ENCODE measurements at places on chromosomes 12 and 14. TPM values are rescaled to one million over a fixed set of nuclear protein-coding genes. Genes with fewer than 3 reads are reported as not detected.

TMTC2 gene
- 5.9 TPM for total RNA-seq

CCDC38 gene
- 0.07 TPM for total RNA-seq

ITGA7 gene
- 96.2 TPM for total RNA-seq

RNASE3 gene
- total RNA-seq = not detected

SMIM41 gene
- 0.14 TPM for total RNA-seq

ADCY4 gene
- total RNA-seq = 2.4 TPM

USP44 gene
- 120 TPM for total RNA-seq

KCNC2 gene
- total RNA-seq = not detected

DTX1 gene
- total RNA-seq = 6.2 TPM

CLEC7A gene
- 0.92 TPM for total RNA-seq

MYO1H gene
- total RNA-seq = 0.44 TPM

IGF1 gene
- not detected for total RNA-seq

- no peak for DNase-seq
Observed at GRCh38 chr14:96455588-96455987, 46.6 kb upstream of the PAPOLA start.

DNA sequence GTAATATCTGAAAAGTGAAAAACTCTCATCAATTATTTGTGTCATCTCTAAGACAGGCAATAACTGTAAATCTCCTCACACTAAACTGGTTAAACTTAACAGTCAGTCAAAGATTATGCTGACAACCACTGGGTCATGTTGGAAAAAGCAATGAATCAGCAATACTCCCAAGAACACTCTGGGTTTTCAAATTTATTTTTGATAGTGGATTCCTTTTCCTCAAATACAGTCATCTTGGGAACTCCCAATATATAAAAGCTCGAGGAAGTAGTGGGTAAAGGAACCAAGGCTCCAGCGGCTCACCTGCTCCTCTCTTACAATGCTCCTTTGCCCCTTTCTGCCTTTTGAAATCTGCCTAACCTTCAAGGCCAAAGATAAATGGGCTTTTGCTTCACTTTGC, 70.0 kb downstream of the ARMH4 start:
- DNase-seq = no peak

GRCh38 chr14:38731962-38732361, 371.1 kb downstream of the SEC23A start:
- no peak for DNase-seq

- no peak for DNase-seq
Observed at GRCh38 chr12:123895451-123895850, 77.2 kb downstream of the CCDC92 start.

DNA sequence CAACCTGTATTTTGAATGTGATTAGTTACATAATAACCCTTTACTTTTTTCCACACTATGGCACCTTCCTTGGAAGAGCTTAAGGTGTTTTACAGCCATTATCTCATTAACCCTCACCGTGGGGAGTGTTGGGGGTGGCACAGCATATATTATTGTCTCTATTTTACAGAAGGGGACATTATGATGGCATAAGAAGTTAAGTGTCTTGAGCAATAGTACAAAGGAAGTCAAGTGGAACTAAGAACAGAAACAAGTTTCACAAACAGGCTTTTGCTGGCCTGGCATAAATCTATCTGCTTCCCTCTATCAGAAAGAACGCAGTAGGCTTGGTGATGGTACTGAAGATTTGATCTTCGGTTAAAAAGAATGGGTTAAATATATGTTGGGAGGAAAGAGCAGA, 169.7 kb upstream of the OTX2 start:
- DNase-seq = no peak

- peak; percentile 69 for DNase-seq
Observed at GRCh38 chr14:23578560-23579310, at the start of gene JPH4. Gene JPH4 (minus strand): TSS chr14:23578790. CDS start chr14:23577453, 1,337 bp downstream.

- DNase-seq = no peak
Observed at GRCh38 chr14:74580275-74580672, 31.8 kb downstream of the LTBP2 start.

DNA sequence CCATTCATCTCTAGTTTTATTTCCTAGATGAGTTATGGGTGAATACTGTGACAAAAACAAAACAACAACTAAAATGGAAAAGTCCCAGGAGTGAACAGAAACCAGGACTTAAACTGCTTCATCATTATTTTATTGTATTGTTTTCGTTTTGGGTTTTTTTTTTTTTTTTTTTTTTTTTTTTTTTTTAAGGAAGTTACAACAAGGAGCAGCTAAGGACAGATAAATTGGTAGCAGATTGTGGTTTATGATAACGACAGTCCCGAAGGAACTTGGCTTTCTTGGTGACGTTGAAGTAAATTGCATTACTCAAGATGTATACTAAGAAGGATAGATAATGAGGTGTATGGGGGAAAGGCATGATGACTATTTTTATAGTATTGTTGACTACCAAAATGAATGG, 866.3 kb downstream of the NRXN3 start:
- no peak for DNase-seq

- no peak for DNase-seq
Observed at GRCh38 chr12:105922670-105923102, 216.1 kb downstream of the NUAK1 start.

GRCh38 chr12:55929306-55929791, 1.6 kb upstream of the DGKA start:
- no peak for DNase-seq

- no peak for DNase-seq
Observed at GRCh38 chr14:64053694-64054669, 201.2 kb downstream of the SYNE2 start.

DNA sequence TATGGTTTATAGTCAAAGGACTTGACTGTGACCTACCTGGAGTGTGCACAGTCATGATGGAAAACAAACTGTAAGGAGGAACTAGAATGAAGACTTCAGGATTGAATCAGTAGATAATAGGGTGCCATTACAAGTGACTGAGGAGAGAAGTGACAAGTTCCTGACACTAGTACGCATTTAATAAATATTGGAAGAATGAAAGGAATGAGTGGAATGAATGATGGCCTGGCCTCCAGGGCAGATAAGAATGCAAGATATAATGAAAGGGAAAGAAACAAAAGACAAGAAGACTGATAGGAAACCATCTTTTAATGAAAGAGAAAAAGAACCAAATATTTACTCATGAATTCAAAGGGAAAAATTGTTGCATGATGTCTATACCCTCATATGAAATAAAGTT, 44.7 kb upstream of the NEDD1 start:
- no peak for DNase-seq

GRCh38 chr14:104932676-104933631, 8.3 kb downstream of the PLD4 start:
- DNase-seq = peak; percentile 87

- DNase-seq = no peak
Observed at GRCh38 chr12:124309744-124310143, 14.9 kb downstream of the RFLNA start.

- no peak for DNase-seq
Observed at GRCh38 chr14:52551696-52552062, 626 bp downstream of the TXNDC16 start.

- no peak for DNase-seq
Observed at GRCh38 chr12:13383379-13383778, 186.9 kb downstream of the EMP1 start.

GRCh38 chr12:6312529-6313325, 2.2 kb downstream of the PLEKHG6 start:
- peak; percentile 68 for DNase-seq

GRCh38 chr14:95850429-95850828, 26.2 kb upstream of the TUNAR start:
- no peak for DNase-seq

- no peak for DNase-seq
Observed at GRCh38 chr12:57461917-57462250, 2.3 kb downstream of the GLI1 start.

- DNase-seq = no peak
Observed at GRCh38 chr14:62914025-62914424, 131.2 kb downstream of the KCNH5 start.

DNA sequence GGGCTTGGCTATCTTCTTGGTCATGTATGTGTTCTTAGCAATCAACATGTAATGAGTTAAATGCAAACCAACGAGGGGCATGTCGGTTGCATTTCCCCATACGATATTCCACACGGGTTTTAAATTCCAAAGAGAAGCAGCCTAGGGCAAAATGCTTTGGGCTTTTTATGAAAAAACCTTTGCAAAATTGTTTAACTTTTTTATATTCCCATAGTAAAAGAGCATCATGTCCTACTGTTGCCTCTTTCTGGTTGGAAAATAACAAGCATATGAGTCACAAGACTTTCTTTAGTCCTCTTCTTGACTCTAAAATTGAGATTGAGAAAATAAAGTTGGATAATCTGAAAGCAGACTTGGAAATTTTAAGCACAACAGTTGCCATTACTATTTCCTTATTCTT, 3.8 kb upstream of the DIO2 start:
- no peak for DNase-seq

DNA sequence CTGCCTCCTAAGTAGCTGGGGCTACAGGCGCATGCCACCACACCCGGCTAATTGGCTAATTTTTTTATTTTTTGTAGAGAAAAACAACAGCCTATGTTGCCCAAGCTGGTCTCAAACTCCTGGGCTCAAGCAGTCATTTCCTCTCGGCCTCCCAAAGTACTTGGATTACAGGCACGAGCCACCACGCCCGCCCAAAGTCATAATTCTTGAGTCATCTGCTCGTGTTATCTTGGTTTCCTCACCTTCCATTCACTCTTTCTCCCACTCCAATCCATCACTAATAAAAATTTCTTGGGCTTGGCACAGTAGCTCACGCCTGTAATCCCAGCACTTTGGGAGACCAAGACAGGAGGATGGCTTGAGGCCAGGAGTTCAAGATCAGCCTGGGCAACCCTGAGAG, 32.0 kb downstream of the ITGA7 start:
- DNase-seq = no peak

GRCh38 chr14:69190191-69190590, 1.1 kb upstream of the EXD2 start:
- DNase-seq = no peak

DNA sequence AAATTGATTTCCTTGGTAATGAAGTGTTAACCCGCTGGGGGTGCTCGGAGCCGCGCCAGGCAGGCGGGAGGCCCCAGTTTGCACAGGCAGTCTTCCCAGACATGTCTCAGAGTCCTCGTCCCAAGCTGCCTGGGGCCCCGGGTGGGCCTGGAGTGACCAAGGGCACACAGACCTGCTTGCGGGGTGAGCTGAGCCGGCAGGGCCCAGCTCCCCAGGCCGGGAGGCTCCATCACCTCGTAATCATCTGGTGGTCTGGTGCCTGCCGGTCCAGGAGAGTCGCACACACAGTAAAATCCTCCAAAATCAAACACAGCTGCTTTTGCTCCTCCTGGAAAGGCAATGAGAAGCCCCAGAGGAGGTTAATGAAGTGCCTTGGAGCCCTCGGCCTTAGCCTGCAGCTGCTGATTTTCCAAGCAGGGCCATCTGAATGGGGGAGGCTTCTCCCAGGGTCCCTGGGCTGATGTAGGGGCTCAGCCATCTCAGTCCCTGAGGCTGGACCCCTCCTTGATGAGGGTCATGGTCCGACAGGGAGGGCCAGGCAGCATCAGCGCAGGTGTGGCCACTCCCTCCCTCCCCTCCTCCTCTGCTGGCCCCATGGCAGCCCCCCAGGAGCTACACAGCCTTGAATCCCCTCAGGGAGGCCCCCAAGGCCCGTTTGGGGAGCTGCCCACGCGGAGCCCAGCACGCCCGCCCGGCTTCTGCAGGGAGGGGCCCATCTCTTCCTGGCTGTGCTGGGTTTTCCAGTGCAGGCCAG, 39.4 kb upstream of the FBRSL1 start:
- no peak for DNase-seq

GRCh38 chr12:70353780-70354660, 12.1 kb upstream of the KCNMB4 start:
- DNase-seq = no peak

DNA sequence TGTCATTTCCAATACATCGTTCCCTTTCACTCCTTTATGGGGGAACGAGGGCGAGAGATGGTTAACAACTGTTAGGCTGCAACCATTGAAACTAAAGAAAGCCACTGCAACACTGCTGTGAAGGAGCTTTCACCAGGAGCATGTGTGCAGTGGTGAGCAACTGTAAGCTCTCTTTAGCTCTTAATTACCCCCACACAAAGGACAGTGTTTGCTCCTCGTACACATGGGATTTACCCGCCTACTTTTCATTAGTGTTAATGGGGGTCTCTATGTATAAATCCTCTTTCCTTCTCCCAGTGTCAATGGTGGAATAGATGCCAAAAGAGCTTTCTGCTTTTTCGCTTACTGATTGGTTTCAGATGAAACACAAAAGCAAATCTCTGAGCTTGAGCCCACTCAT, 343.1 kb downstream of the FLRT2 start:
- DNase-seq = no peak

- DNase-seq = no peak
Observed at GRCh38 chr12:131491155-131491554, 219.7 kb upstream of the SFSWAP start.

- no peak for DNase-seq
Observed at GRCh38 chr12:64299628-64300027, 77.5 kb upstream of the KICS2 start.

DNA sequence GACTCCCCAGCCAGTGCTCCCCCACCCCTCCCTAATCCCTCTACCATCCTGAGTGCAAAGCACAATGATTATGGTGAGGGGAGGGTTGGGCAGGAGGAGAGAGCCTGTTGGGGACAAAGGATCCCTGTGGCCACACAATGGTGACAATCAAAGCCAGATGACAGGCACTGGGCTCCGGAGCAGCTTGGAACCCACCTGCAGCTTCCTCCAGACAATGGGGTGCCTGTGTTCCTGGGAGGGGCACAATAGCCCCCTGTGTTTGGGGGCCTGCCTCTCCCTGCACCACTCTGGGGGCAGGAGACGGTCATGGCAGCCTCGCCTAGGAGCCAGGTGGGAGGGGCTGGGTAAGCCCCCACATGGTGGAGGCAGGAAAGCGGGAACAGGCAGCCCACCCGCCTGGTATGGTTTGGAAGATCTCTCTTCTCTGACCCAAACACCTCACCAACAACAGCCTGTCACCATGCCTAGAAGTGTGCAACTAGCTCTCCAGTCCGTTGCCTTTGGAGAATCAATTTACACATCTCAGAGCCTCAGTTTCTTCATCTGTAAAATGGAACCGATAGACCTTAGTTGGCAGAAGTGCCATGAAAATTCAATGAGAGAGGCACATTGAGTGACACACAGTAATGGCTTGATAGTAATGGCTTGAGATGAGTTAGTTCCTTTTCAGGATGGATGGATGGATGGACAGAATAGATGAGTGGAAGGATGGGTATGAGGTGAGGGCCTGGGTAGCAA, 53.0 kb downstream of the MVK start:
- no peak for DNase-seq

GRCh38 chr12:132503618-132504204, 13.8 kb downstream of the FBRSL1 start:
- no peak for DNase-seq

All from WTC11 (cell line).